ENCODE measurements at places on chromosomes 6 and 20. TPM values are rescaled to one million over a fixed set of nuclear protein-coding genes. Genes with fewer than 3 reads are reported as not detected.

Gene C20orf144
- total RNA-seq, result 0.45 TPM

Gene CDH26
- total RNA-seq, result 0.37 TPM

Gene SCUBE3
- total RNA-seq, result not detected

Gene PSMB1
- total RNA-seq, result 98.7 TPM

Gene OR2W1
- total RNA-seq, result not detected

Gene RIMS1
- not detected for total RNA-seq

Gene COX4I2
- not detected for total RNA-seq

Gene GID8
- total RNA-seq, result 39.9 TPM

Gene CAP2
- not detected for total RNA-seq

Gene FGD2
- 1.7 TPM for total RNA-seq

Gene UNC93A
- not detected for total RNA-seq

Gene HNF4A
- total RNA-seq, result not detected

Gene FRK
- 0.02 TPM for total RNA-seq

Gene FRMD1
- total RNA-seq, result not detected

Gene BPIFB1
- not detected for total RNA-seq

Gene ITCH
- total RNA-seq, result 44.4 TPM

Gene ENPP1
- total RNA-seq, result 2.1 TPM

Gene GABRR1
- total RNA-seq, result not detected

Gene SLC4A11
- 0.37 TPM for total RNA-seq

Gene ZSCAN23
- total RNA-seq, result 0.12 TPM

All from T-helper 17 cell (primary cell).